Gastrocnemius medialis (tissue), 4 donors: ENCODE measurements at places on chromosomes 4 and X. TPM values are rescaled to one million over a fixed set of nuclear protein-coding genes. Genes with fewer than 3 reads are reported as not detected.

DNA sequence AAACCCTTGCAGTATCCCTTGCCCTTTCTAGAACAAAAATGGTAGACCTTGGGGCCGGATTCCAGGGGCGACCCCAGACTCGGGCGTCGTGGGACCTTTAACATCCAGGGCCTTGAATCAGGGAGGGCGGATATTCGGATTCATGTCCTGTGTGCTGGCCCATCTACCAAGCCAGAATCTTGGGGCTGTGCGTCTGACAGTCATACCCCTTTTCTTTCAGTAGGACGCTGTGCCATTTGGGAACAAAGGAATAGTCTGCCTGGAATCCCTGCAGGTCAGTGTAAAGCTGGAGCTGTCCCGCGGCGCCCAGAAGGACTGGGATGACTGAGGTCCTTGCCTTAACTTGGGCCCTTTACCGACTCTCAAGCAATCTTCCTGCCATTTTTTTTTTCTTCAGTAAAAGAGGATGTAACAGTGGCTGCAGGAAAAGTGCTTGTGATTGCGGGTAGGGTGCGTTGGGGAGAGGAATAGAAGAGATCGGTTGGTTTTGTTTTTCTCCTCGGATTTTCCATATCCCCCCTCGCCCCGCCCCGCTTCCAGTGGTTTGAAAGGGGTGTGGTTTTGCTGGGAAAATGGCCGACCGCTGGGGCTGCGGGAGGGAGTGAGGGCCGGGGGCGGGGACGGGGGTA, 518 bp downstream of the ARMCX1 start:
- peak overlapping the region; percentile 86 for H3K27ac ChIP-seq
- H3K4me3 ChIP-seq = peak overlapping the region; percentile 79
- no peaks in the 10 kb centered on the region for H3K36me3 ChIP-seq
- H3K4me1 ChIP-seq = no peaks in the 10 kb centered on the region
- DNase-seq = peak; percentile 16

ARHGAP24 gene
- 4.9 TPM for total RNA-seq

MAPK10 gene
- 0.15 TPM for total RNA-seq

DNA sequence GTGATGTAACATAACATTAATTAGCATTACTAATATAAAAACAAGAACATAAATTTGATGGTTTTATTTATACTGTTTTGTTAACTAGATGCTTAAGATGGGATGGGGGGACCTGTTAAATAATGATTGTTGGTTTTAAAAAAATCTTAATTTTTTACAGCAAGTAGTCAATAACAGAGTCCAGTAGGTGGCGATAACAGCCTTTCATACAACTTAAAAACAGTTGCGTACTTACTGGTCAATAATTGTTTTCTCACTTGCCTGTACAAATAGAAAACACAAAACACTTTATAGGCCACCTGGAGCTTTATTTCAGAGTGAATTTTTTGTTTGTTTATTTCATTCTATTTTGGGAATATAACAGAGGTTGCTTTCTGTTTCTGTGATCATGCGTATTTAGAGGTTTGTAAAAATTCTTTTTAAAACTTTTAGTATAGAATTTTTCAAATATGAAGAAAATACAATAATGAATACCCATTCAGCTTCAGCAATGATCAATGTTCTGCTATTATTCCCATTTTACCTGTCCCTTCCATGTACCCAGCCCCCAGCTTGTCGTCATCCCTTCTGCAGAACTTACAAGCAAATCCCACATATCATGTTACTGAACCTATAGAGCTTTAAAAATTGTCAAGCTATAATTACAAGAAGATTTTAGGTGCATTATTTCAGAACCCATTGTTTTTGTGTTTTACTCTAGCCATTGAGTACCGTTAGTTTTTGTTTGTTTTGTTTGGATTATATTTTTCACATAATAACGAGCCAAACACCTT, 97.1 kb downstream of the MRPL1 start:
- no peaks in the 10 kb centered on the region for H3K36me3 ChIP-seq
- peaks cover 7% of the 10 kb centered on the region for H3K4me1 ChIP-seq
- no peak overlapping the region for H3K27ac ChIP-seq

DNA sequence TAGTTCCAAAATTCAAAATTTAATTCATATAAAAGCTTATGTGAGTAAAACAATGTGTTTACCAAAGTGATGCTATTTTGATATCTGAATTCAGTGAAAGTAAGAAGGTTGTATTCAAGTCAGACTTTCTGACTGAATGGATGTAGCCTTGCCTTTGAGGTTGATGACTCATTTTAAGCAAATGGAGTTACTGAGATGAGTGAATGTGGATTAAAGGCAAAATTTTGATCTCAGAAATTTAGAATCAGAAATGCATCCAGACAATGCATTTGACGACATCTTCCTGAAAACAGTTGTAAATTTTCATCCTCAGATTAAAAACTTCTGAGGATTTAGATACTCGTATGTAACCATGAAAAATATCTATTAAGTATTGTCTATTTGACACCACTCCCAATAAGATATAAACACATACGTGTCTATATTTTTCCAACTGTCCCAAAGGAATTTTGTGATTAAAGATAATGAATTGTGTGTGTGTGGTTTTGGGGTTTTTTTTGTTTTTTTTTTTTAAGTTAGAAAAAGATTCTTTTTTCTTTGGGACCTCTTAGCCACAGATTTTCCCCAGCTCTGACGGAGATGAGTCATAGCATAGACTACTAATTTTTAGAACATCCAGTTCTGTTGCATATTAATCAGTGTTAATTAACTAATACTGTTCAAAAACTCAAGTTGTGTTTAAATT, 34.4 kb downstream of the NFKB1 start:
- H3K27me3 ChIP-seq = no peaks in the 10 kb centered on the region
- H3K36me3 ChIP-seq = no peaks in the 10 kb centered on the region
- H3K4me1 ChIP-seq = no peaks in the 10 kb centered on the region
- no peak overlapping the region for H3K27ac ChIP-seq

TLR7 gene
- 0.23 TPM for total RNA-seq

DNA sequence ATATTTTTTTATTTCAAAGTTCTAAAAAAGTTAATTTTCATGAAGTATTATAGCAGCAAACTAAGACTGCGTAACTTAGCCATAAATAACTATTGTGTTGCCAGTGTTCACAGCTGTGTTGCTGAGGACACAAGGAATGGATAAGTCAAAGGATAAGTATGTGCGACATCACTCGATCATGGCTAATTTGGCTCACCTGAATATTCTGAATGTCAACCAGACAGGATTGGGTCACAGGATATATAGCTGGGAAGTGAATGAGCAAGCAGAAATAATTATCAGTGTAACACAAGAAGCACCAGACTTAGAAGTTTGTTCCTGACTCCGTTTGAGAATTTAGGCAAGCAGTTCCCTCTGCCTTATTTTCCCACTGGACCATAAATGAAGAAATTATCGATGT, 33.9 kb downstream of the PRDM8 start:
- H3K4me1 ChIP-seq = no peaks in the 10 kb centered on the region
- no peak overlapping the region for H3K27ac ChIP-seq
- no peak overlapping the region for H3K4me3 ChIP-seq
- no peaks in the 10 kb centered on the region for H3K27me3 ChIP-seq
- no peak for DNase-seq

DNA sequence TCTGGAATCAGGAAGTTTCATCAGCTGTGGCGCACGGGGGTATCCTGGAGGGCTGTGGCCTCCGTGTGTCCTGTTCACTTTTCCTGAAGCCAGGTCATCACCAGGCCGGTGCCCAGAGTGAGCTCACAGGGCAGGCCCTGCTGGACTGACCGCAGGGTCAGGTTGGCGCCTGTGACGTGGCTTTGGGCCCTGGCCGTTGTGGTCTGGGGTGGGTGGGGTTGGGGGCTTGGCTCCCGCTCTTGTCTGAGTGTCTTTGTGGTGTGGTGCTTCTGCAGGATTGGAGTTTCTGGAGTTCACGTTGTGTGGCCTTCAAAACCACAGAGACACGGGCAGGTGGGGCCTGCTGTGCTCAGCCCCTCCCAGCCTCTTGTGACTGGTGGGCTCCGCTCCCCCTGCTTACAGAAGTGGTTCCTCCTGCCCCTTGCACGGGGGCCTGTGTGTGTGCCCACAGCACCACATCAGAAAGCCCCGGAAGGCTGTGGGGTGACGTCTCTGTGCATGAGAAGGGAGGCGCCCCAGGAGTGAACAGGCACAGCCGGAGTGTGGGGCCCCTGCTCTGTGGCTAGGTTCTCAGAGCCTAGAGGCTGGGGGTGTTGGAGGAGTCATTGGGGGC, 9.5 kb downstream of the RGS12 start:
- H3K4me3 ChIP-seq = no peak overlapping the region
- peaks cover 36% of the 10 kb centered on the region for H3K4me1 ChIP-seq
- no peak for DNase-seq
- no peaks in the 10 kb centered on the region for H3K27me3 ChIP-seq
- no peak overlapping the region for H3K27ac ChIP-seq
- no peaks in the 10 kb centered on the region for H3K36me3 ChIP-seq
